SK-N-SH (cell line): ENCODE measurements at places on chromosomes 7 and 10.

DNA sequence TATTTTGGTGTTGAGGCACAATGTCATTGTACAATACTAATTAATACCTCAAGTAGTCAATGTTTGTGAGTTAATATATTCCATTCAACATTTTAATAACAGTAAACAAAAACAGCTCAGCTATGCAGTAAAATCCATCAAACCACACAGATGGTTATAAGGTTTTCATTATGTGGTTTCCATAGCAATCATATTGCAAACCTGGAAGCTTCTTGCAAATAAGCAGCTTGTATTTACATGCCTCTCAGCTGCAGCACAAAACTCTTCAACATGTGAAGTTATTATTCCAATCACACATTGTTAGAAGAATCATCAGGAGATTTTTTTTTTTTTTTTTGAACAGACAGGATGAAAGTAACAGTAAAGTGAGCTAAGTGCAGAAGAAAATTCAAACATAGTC is 170.2 kb downstream of the SKAP2 start:
- peak; percentile 26 for DNase-seq

DNA sequence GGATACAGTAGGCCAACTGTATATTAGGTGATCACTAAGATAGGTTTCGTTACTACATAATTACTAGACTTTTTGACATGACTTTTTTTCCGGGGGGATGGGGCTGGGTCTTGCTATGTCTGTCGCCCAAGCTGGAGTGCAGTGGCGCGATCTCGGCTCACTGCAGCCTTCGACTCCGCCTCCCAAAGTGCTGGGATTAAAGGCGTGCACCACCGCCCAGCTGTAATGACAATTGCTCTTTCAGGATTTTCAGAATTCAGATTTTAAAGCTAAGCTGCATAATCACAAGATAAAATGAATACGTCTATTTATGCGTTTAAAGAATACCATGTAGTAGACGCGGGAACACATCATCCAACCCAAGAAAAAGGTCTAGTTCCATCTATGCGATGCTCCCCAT is 982 bp downstream of the IDI1 start:
- no peak for DNase-seq

DNA sequence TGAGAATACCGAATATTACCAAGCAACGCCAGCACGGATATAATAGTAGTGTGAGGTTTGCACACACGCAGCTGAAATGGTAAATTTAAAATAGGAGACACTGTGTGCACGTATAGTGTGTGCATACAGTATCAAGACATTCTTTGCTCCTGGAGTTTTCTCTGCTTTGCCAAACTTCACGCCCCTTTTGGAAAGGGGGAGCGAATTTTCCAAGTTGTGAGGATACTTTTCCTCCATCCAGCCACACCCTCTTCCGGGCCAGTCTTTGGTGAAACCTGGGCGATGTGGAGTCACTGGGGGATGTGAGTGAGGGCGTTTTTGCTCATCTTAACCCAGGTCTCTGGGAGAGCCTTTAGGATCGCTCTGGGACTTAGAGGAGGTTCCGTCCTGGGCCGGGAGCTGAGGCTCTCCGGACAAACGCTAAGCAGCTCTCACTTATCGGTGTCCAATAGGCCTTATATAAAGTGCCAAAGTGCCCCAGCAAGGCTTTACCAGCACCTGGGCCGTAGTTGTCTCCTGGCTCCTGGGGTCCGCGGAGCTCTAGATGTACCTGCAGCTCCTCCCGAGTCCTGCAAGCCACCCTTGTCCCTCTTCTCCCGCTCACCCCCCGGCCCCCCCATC is 160.0 kb upstream of the MKI67 start:
- no peak for DNase-seq

- no peak for DNase-seq
These were observed 97.8 kb downstream of the ABCC2 start for GRCh38 chr10:99880080-99880835.

DNA sequence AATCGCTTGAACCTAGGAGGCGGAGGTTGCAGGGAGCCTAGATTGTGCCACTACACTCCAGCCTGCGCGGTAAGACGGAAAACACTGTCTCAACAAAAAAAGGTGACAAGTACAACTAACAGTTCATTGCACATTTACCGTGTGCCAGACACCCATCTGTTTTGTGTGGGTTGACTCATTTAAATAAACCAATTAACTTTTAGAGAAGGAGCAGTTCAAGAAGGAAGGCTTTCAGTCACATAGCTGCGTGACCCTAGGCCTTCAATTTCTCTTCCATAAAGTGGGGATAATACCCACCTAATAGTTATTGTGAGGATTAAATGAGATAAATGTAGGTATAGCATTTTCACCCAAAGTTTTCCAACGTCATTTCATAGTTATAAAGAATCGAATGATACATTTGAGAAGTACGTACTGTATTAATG is 52.3 kb upstream of the KDM7A start:
- no peak for DNase-seq

- no peak for DNase-seq
These were observed 552.3 kb downstream of the KCNMA1 start for GRCh38 chr10:77085344-77085743.

DNA sequence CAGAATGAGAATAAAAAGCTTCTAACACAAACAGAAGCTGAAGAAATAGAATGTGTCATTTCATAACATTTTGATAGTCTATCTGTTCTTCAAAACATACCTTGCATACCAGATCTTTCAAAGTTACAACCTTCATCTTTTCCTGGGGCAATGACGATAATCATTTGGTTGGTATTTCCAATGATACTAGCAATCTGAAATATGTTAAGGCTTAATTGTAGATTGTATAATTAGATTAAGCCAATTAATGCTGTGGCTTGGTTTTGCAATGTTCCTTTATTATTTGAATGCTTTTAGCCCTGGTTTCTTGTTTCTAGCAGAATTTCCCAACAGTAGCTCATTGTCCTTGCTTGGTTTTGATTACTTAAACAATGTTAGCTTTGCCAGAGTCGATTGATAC is 84.6 kb downstream of the CABCOCO1 start:
- no peak for DNase-seq

GRCh38 chr7:46993396-46993795 is 588.5 kb downstream of the TNS3 start:
- no peak for DNase-seq

- DNase-seq = no peak
These were observed 30.6 kb downstream of the NET1 start for GRCh38 chr10:5442990-5443370.

- no peak for DNase-seq
These were observed 11.6 kb downstream of the ZDHHC6 start for GRCh38 chr10:112434988-112435619.

GRCh38 chr10:105742184-105742583 is 1101.1 kb downstream of the SORCS3 start:
- DNase-seq = no peak
